ENCODE measurements at places on chromosomes 3 and 15. TPM values are rescaled to one million over a fixed set of nuclear protein-coding genes. Genes with fewer than 3 reads are reported as not detected.

ASB14 gene
- not detected for total RNA-seq

SLC12A1 gene
- total RNA-seq, result under 0.01 TPM

GRCh38 chr15:60525341-60526039 lies 46.5 kb upstream of the ICE2 start:
- DNase-seq, result no peak
- H3K27me3 ChIP-seq, result no peaks in the 10 kb centered on the region
- H3K27ac ChIP-seq, result no peak overlapping the region
- H3K4me3 ChIP-seq, result no peak overlapping the region

DNA sequence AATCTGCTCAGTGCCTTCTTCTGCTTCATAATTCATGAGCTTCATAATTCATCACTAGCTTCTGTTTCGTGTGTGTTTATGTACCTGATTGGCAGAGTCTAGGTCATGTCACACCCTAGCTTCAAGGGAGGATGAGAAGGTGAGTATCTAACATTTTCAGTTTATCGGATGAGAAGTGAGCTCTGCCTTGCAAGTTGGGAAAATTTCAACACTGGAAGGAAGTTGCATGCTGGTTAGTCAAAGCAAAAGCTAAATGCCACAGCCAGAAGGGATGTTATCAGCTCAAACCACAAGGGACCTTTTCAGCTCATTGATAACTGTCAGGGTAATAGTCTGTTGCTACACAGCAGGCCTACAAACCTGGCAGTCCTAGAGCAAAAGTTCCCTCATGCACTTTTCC lies 7.3 kb upstream of the TNFSF10 start:
- no peaks in the 10 kb centered on the region for H3K27me3 ChIP-seq
- no peak overlapping the region for H3K27ac ChIP-seq
- no peak overlapping the region for H3K4me3 ChIP-seq
- no peaks in the 10 kb centered on the region for H3K4me1 ChIP-seq
- DNase-seq, result no peak
- H3K36me3 ChIP-seq, result no peaks in the 10 kb centered on the region

DNA sequence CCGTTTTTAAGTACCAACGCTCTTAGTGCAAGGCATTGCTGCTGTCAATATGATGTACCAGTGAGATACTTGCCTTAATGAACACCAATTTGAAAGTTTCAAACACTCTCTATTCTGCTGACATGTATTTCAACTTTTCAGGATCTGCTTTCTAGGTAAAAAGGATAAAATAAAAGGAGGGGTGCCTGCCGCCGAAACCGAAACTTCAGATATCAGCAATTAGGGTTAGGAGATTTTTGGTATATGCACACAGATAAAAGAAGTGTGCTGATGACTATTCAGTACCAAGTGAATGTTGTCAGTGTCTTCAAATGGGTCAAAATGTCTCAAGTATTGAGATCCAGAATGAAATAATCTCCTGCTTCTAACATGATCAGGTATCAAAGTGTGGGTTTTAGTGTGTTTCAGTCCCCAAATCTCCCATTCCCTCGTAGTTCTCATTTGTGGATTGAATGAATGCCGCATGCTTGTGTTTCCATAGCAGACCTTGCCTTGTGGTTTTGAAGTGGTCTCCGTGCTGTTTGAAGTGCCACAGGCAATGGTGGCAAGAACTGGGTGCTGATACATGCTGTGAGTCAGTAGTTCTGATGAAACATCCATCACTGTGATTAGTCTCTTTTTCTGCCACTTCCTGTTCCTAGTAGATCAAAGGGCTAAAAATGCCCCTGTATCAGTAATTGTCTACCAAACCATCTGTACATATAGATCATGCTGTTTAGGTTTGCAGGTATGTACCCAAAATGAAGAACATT lies 22.5 kb downstream of the CHST14 start:
- H3K27me3 ChIP-seq, result no peaks in the 10 kb centered on the region
- H3K27ac ChIP-seq, result no peak overlapping the region
- H3K36me3 ChIP-seq, result no peaks in the 10 kb centered on the region
- no peak for DNase-seq
- no peaks in the 10 kb centered on the region for H3K4me1 ChIP-seq
